GM06990 (cell line): ENCODE measurements at places on chromosomes 1 and 21.

- DNase-seq: no peak
Measured at GRCh38 chr1:15849775-15850324, 2.3 kb downstream of the SPEN start.

DNA sequence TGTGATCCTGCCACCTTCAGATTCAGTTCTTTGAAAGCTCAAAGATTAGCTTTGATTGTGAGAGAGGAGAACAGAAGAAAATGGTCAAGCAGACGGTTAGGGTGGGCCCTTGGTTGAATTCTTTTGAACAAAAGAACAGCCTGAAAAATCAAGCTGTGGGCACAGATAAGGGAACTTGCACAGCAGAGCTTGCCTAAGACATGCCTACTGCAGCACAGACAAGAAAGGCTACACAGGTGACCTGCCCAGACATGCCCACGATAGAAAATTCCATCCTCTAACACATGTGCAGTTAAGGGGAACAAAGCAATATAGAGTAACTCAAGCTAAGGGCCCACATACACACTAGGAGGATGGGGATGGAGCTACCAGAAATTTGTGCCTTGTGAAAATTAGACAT is 512.5 kb upstream of the LRRC7 start:
- DNase-seq: no peak

- no peak for DNase-seq
Measured at GRCh38 chr1:113416496-113416895, 26.2 kb downstream of the MAGI3 start.

DNA sequence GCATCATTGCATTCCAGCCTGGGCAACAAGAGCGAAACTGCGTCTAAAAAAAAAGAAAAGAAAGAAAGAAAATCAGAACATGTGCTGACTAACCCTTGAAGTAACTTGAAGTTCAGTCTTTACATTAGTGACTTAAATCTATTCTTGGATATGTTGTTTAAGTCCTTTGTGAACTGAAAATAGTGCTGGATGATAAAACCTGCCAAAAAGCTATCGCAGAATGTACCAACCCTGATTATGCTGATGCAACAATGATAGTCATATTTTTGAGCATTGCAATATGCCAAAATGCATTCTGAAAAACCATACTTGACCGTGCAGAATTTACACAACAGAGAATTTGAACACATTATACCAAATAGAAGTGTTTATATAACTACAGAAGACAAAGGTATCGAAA is 30.7 kb downstream of the SHISAL2A start:
- no peak for DNase-seq

DNA sequence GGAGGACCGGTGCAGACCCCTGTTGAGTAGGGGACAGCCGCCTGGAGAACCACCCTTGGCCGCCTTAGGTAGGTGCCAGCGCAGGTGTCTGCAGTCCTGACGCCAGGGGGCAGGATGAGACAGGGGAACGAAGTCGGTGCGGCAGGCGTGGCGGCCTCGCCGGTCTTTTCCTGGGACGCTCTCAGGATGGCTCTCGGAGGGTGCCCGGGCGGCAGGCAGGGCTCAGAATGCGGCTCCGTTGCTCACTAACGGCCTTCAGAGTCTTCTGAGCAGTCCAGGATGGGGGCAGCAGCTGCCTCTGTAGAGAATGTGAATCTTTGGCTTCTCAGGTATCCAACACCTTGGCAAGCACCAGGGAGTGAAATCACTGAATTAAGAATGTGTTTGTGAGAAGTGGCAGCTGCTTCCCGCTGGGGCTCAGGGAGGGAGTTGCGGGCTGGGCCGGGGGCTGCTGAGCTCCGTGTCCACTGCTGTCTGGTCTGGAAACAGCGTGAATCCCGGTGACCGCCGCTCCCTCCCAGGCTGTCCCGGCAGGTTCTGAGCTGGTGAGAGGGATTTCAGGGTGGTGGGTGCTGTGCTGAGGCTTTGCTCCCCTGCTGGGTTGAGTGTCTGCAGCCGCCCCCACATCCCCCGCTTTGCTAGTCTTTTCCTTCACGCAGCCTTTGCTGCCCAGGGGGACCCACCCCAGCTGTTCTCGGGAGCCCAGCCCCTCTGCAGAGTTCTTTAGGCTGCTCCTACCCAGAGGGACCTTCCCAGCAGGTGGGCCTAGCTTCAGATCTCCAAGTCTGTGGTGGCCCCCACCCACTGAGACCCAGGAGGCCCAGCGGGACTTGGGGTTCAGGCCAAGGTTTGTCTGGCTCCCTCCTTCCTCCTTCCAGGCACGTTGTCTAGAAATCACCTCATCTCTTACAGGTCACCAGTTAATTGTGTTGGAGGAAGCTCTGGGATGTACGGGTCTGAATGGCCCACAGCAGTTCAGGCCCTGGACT is 11.1 kb upstream of the C1orf174 start:
- peak; percentile 62 for DNase-seq

GRCh38 chr21:21806711-21807597 is 808.7 kb downstream of the NCAM2 start:
- DNase-seq: no peak

DNA sequence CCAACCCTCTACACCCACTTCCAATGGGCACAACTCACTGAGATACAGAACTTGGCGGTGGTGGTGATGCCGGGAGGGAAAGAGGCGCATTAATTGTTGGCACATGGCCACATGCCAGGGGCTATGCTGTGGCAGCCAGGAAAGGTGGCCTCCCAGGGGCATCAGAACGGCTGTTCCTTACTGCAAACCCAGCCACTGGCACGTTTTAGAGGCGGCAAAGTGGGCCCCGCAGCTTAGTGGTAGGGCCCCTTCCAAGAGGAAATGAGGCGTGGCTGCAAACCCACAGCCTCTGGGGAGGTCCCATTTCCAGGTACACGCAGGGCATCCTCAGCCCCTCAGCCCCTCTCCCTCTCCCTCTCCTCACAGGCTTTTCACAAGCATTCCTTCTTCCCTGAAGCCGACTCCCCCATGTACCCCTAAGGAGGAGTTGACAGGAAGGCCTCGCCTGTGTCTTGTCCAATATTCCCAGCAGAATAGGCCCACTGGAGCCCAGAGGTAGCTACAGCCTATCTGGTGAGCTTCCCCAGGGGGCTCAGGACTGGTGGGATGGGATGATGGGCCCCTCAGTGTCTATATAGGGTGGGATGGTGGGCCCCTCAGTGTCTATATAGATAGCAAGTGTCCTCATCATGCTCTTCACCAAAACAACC is 166.2 kb downstream of the CLIC6 start:
- no peak for DNase-seq

DNA sequence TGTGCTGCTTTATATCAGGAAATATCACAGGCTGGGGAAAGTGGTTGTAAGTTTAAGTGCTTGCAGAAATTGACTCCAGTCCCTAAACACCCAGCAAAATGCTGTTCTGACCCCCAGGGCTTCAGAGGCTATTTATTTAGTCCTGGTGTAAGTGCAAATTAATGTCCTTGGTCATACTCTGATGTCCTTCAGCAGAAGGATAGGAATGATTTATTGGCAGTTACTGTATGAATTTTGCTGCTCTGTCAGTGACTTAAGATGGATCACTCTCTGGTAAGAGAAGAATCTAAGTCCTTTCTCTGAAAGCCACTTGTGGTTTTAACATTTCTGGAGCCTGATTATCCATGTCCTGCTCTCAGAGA is 21.9 kb downstream of the FAM20B start:
- no peak for DNase-seq

GRCh38 chr1:106954661-106955229 is 101.7 kb upstream of the PRMT6 start:
- no peak for DNase-seq

DNA sequence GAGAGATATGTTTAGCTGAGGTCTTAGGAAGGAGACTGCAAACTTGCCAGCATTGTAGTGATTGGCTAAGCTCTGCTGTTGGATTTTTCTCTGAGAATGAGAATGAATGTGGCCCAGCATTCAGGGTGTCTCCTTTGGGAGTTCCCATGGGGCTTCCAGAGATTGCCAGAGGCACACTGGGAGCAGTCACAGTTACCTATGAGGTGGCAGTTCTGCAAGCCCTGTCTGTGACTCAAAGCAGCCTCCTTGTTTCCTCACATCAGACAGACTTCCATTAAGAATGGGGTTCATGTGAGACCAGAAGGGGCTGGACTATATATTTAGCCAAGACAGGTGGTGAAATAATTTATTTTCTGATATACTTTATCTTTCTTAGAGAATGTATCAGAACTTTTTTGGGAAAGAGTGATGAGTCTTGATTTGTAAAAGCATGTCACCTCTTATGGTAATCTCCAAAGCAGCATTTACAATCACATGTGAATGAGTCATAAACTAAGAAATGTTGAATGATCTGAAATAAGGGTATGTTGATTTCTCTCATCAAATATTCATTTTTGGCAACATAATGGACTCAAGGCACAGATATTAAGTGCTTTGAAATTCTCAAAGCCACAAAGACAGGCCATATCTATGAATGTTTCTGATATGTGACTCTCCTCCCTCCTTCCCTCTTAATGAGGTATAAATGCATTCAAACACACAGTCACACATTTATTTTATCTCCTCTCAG is 9.5 kb upstream of the SLC19A2 start:
- DNase-seq: no peak

DNA sequence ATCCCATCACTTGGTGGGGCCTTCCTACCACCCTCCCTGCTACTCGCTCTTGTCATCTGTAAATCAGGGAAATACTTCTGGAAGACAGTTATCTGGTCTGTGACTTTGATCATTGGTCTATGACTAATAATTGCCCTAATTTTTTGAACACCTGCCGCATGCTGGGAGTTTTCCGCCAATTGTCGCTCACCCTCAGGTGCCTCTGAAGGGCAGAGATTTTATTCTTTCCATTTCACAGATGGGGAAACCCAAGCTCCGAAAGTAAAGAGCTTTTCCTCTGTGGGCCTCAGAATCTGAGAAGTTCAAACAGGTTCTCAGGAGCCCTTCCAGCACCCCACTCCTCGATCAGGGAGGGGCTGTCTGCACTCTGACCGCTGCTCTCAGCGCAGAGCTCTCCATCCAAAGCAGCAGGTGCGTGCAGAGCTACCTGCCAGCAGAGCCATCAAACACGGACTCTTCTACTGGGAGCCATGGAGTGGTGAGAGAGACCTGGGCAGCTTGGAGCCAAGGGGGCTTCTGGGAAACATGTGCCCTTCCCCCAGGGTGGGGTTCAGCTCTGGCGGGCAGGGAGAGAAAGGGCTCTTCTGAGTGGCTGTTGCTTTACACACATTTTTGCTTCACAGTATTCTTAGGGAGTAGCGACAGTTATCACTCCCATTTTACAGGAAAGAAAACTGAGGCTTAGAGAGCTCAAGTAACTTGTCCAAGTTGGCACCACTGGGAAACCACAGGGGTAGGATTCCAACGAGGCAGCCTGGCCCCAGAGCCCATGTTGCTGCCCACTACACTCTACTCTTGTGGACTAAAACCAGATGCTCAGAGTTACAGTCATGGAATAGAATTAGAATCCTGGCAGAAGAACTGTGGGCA is 5.8 kb upstream of the RUNX3 start:
- DNase-seq: no peak

GRCh38 chr1:223531742-223532341 is 133.7 kb downstream of the CAPN8 start:
- DNase-seq: no peak

- no peak for DNase-seq
Measured at GRCh38 chr1:243406424-243406823, 150.6 kb downstream of the SDCCAG8 start.

DNA sequence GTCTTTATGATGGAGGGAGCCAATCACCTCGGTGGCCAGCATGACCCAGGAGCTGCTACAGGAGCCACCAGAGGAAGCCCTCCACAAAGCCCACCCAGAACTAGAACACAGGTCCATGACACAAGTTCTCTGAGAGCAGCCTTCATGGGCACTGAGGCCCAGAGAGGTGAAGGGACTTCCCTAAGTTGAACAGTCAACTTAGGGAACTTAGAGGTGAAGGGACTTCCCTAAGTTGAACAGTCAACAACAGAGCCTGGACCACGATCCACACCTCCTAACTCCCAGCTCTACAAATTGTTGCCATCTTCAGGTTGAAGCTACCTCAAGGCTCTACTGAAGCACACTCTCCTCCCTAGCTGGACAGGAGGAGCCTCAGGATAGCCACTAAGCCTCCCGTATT is 132.7 kb downstream of the CCDC185 start:
- no peak for DNase-seq
